T-helper 17 cell (primary cell): ENCODE measurements at places on chromosomes 3 and 15.

GRCh38 chr3:31704591-31705179 lies 172.0 kb downstream of the STT3B start:
- H3K36me3 ChIP-seq: peaks cover 2% of the 10 kb centered on the region
- H3K27me3 ChIP-seq: peaks cover 48% of the 10 kb centered on the region
- H3K4me1 ChIP-seq: peaks cover 3% of the 10 kb centered on the region
- no peak overlapping the region for H3K4me3 ChIP-seq
- H3K27ac ChIP-seq: no peak overlapping the region
- DNase-seq: no peak

- H3K27ac ChIP-seq: no peak overlapping the region
- H3K27me3 ChIP-seq: peaks cover under 1% of the 10 kb centered on the region
- no peaks in the 10 kb centered on the region for H3K36me3 ChIP-seq
- H3K4me3 ChIP-seq: no peak overlapping the region
- no peak for DNase-seq
These were observed 81.0 kb downstream of the TMEM108 start for GRCh38 chr3:133119176-133119575.

GRCh38 chr15:26165546-26165945 lies 302.4 kb upstream of the ATP10A start:
- H3K27ac ChIP-seq: no peak overlapping the region
- DNase-seq: no peak
- H3K36me3 ChIP-seq: no peaks in the 10 kb centered on the region
- H3K4me1 ChIP-seq: no peaks in the 10 kb centered on the region

DNA sequence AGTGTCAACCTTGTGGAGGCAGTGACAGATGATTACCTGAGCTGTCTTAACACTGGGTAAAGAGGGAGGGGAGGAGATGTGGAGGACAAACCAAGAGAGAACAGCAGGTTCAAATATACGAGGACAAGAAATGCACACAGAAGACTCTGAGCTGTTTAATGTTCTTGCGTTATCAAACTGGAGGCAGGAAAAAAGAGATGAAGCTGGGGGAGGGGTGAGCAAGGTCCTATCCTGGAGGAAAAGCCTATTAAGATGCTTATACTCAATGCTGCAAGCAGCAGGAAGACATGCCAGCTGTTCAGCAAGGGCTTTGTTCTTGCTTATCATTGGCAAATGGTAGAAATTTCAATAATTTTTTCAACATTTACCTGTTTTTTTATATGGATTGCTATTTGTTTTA lies 345.7 kb upstream of the TRIM42 start:
- DNase-seq: no peak
- H3K27ac ChIP-seq: no peak overlapping the region
- H3K4me3 ChIP-seq: no peak overlapping the region
- H3K4me1 ChIP-seq: no peaks in the 10 kb centered on the region
- H3K27me3 ChIP-seq: no peaks in the 10 kb centered on the region

DNA sequence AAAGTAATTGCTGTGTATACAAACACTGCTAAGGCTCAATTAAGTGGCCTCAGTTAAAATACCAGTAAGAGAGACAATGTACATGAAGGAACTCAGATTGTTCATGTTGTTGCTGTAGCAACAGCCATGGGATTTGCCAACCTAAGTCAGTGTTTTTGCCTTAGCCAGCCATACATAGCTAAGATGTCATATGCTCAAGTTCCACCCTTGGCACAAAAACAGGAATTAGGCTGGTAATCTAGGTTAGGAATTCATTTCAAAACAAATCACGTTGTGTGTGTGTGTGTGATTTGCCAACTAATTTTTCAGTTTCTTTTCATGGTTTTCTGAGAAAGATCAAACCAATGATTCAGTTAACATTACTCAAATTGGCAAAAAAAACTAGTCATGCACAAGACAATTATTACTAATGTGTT lies 143.7 kb upstream of the KCNMB2 start:
- H3K4me1 ChIP-seq: peaks cover 2% of the 10 kb centered on the region
- no peak overlapping the region for H3K27ac ChIP-seq
- DNase-seq: no peak
- no peaks in the 10 kb centered on the region for H3K36me3 ChIP-seq

DNA sequence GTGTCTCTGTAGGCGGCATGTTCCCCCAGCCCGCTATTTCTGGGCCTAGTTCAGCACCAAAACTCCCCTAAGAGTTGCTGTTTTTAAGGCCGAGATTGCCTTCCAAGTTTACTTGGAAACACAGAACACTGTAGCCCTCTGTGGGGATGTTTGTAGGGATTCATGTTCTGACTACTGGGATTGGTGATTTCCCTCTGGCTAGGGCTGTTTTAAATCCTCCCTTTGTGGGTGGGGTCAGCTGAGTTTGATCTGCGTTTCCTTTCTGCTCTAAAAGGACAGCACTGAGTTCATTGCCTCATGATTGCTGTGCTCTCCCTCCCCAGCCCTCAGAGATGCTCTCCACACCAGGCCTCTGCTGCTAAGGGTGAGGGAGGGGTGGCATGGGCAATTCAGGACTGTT lies 640.6 kb upstream of the DPPA4 start:
- H3K36me3 ChIP-seq: no peaks in the 10 kb centered on the region
- no peaks in the 10 kb centered on the region for H3K27me3 ChIP-seq
- no peak overlapping the region for H3K27ac ChIP-seq
- H3K4me3 ChIP-seq: no peak overlapping the region
- no peak for DNase-seq

GRCh38 chr15:101489599-101490407 lies at the start of gene PCSK6:
Gene PCSK6, minus strand, starts transcription at chr15:101489707. Its CDS starts 37 bp downstream, at chr15:101489670.
- H3K4me1 ChIP-seq: peaks cover 3% of the 10 kb centered on the region
- H3K27me3 ChIP-seq: peaks cover 56% of the 10 kb centered on the region
- H3K27ac ChIP-seq: no peak within 1 kb of the TSS
- DNase-seq: no peak
- no peaks in the 10 kb centered on the region for H3K36me3 ChIP-seq

- H3K27ac ChIP-seq: no peak overlapping the region
- no peak for DNase-seq
- H3K4me1 ChIP-seq: no peaks in the 10 kb centered on the region
- H3K27me3 ChIP-seq: peaks cover 70% of the 10 kb centered on the region
- H3K36me3 ChIP-seq: no peaks in the 10 kb centered on the region
These were observed 28.3 kb downstream of the ST8SIA2 start for GRCh38 chr15:92421976-92422375.
